GM23248 (cell line): ENCODE measurements at places on chromosomes 3 and 15. TPM values are rescaled to one million over a fixed set of nuclear protein-coding genes. Genes with fewer than 3 reads are reported as not detected.

DNA sequence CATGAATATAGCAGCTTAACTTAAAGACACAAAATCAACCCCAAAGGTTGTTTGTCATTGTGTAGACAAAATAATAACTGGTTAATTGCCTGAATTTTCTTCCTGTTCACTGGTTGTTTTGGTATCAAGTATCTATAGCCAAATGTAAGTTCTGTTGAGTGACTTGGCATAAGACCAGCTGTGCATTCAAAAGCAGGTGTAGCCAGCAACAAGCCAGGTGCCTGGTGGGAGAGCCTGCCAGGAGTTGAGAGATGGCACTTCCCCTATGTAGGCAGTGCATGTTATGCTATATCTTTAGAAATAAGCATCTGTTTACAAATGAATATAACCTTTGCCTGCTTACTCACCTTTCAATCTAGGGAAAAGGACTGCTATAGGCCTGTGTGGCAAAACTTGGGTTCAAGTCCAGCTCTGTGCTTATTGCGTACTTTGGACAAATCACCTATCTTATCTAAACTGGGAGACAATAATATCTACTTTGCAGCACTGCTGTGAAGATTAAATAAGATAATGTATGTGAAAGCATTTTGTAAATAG lies 84.9 kb upstream of the TBL1XR1 start:
- H3K4me1 ChIP-seq: no peaks in the 10 kb centered on the region
- H3K36me3 ChIP-seq: no peaks in the 10 kb centered on the region
- no peak overlapping the region for H3K4me3 ChIP-seq
- no peak for DNase-seq
- no peaks in the 10 kb centered on the region for H3K27me3 ChIP-seq

DNA sequence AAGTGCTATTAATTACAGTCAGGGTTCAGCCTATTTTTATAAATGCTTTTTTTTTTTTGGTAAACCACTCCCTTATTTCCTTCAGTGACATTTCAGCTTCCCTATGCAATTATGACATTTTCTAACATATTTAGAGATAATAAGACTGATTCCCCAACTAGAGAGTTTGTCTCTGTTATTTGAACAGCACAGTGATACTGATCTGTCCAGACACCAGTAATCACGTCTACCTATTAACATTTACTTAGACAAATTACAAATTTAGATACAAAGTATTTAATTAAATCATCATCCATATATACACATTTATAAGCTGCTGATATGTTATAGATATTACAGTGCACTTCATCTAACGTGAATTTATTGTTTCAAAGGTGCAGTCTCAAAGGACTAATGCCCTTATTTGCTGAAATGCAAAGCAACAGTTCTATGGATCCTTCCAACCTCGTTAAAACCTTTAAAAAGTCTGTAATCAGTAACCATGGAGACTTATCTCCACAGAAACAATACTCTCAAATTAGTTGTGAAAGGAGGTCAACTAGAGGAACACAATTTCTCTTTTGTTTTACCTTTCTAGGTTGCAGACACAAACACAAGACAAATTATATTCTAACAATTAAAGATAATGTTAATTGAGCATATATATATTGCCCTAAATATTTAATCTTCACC lies 1531.1 kb downstream of the SI start:
- H3K36me3 ChIP-seq: peaks cover 2% of the 10 kb centered on the region; the same call in 1 of the 2 replicates
- H3K27ac ChIP-seq: no peak overlapping the region
- DNase-seq: no peak
- H3K4me1 ChIP-seq: no peaks in the 10 kb centered on the region
- H3K4me3 ChIP-seq: no peak overlapping the region

DNA sequence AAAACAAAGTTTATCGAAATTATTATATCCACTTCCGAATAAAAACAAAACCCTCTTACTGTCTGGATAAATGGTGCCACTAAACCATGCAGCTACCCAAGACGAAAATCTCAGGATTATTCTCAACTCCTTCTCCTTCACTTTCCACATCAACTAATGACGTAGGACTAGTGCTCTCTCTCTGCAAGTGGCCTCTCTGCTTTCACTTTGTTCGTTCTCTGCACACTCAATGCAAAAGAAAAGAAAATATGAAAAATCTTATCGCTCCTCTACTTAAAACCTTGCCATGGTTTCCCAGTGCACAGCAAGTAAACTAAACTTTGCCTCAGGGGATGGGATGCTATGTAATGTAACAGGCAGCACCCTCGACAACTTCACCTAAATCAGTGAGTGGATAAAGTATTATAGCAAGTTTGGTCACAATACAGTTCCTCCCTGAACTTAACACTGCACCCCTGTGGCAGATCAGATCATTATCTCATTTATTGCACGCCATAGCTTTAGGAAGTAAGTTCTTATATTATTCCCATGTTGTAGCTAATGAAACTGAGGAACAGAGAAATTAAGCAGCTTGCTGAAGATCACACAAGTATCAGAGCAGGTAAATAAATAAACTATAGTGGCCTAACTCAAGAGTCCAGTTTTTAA lies 262.7 kb upstream of the GADL1 start:
- H3K4me1 ChIP-seq: peaks cover 13% of the 10 kb centered on the region
- no peak overlapping the region for H3K4me3 ChIP-seq
- H3K27ac ChIP-seq: no peak overlapping the region
- DNase-seq: no peak

GRCh38 chr15:89776274-89777072 lies at the start of gene MESP2:
Gene MESP2, plus strand, starts transcription at chr15:89776332. Its CDS starts 26 bp downstream, at chr15:89776358.
- H3K4me1 ChIP-seq: peaks cover 8% of the 10 kb centered on the region
- no peaks in the 10 kb centered on the region for H3K36me3 ChIP-seq
- peak; percentile 90 for DNase-seq

DNA sequence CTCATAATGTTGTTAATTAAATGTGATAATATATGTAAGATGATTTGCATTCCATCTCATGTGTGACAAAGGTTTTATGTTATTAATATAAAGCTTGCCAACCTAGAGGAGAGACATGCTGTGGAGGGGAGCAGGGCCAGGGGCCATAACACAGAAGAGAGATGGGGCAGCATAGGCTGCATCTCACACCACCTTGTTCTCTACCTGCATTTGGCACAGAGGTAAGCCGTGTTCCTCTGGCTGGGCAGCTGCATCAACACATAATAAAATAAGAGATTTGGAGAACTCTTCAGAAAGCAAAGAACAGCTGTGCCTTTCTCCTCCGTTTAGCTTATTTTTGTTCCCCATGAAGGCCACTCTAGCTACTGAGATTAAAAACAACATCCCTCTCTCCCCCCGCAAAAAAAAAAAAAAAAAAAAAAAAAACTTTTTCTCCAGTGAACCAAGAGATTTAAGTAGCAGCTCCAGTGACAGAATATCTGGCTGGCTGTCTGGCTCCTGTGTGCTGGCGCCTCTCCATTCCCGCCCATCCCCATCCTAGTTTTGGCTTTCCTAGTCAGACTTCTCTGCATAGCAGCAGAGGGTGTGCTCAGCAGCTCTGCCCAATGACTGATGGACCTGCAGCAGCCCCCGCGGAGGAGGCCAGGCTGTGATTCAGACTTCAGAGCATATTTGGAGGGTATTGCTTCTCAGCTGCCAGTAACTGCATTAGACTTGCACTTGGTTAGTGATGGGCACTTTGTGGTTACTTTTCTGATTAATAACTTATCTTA lies 52.2 kb upstream of the STXBP5L start:
- no peaks in the 10 kb centered on the region for H3K36me3 ChIP-seq
- H3K27me3 ChIP-seq: peaks cover 8% of the 10 kb centered on the region
- no peak overlapping the region for H3K4me3 ChIP-seq
- no peak overlapping the region for H3K27ac ChIP-seq
- peaks cover 27% of the 10 kb centered on the region for H3K4me1 ChIP-seq

- H3K36me3 ChIP-seq: no peaks in the 10 kb centered on the region
- DNase-seq: no peak
- H3K27ac ChIP-seq: no peak overlapping the region
These were observed 45.9 kb upstream of the ALDH1A3 start for GRCh38 chr15:100833417-100834389.

DNA sequence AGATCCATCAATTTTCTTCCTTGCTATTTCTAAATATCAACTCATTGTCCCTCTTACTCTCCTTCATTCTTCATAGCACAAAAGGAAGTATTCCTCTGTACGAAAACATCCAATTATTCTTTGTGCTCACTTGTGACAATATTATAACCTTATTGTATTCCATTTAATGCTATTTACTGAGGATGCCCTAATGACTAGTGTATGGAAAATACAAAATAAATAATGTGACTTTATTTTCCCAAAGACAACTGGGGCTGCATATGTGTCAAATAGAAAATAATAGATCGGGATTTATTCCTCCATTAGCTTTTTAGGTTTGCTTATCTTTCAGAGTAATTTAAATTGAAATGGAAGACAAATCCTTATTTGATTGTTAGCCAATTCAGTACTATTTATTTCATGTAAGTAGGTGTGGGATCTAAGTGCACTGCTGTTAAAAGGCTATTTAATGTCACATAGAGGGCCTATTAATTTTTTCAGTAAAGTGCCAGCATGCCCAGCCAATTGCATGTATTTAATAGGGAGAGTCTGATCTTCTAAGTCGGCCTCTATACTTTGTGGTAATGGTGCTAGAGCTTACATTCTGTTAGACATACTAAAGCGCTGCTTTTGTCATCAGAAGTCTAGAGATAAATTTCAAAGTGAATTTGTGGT lies 329.8 kb downstream of the MCTP2 start:
- H3K36me3 ChIP-seq: no peaks in the 10 kb centered on the region
- H3K4me3 ChIP-seq: no peak overlapping the region
- DNase-seq: no peak
- H3K4me1 ChIP-seq: no peaks in the 10 kb centered on the region
- H3K27ac ChIP-seq: no peak overlapping the region
- H3K27me3 ChIP-seq: no peaks in the 10 kb centered on the region

DNA sequence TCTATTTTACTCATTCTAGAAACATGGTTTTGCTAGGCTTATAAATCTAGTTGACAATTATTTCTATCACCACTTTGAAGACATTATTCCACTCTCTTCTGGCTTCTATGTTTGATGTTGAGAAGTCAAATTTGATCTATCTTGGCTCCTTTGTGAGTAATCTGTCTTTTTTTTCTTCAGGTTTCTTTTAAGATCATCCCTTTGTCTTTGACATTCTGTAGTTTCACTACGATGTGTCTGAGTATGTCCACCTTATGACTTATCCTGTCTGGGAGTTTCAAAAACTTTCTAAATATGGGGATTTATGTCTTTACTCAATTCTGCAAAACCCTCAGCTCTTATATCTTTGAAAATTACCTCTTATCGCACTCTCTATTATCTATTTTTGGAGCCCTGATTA lies 41.0 kb upstream of the TMEM158 start:
- H3K27me3 ChIP-seq: no peaks in the 10 kb centered on the region
- DNase-seq: no peak
- H3K4me1 ChIP-seq: no peaks in the 10 kb centered on the region
- no peak overlapping the region for H3K27ac ChIP-seq
- H3K4me3 ChIP-seq: no peak overlapping the region

DNA sequence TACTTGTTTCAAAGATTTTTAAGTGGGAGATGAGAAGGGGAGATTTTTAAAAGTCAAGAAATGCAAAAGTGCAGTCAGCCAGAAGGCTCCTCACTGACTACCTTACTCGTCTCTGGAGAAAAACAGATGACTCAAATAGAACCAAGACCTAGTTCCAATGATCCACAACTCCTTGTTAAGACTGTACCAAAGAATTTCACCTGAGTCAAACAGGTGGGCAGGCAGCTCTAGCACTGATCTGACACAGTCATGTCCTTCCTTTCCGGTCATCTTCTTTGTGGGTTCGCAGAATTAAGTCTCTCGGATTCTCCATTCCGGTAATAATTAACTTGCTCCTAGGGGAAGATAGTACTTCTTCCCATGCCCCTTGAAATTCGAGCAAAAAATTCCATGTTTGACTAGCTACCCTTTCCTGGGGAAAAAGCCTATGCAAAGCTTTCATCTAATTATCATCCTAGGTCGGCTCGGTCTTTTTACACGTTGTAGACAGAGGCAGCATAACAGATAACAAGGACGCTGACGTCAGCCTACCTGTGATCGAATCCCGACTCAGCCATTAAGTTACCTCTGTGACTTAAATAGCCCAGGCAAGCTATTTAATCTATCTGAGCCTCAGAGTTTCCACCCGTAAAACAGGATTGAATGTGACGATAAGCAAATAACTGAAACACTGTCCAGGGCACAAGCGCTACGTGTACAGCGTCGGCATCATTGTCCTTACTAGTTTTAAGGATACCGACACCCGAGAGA lies 758 bp downstream of the SELENOK start:
- peaks cover 9% of the 10 kb centered on the region; the same call in 1 of the 2 replicates for H3K36me3 ChIP-seq
- peak; percentile 59 for DNase-seq
- H3K27me3 ChIP-seq: no peaks in the 10 kb centered on the region
- peaks cover 11% of the 10 kb centered on the region for H3K4me1 ChIP-seq
- H3K27ac ChIP-seq: peak overlapping the region; percentile 94

- no peaks in the 10 kb centered on the region for H3K36me3 ChIP-seq
- H3K4me3 ChIP-seq: no peak overlapping the region
- H3K27ac ChIP-seq: no peak overlapping the region
- DNase-seq: no peak
These were observed 1273.6 kb upstream of the GBE1 start for GRCh38 chr3:83034806-83035703.

DNA sequence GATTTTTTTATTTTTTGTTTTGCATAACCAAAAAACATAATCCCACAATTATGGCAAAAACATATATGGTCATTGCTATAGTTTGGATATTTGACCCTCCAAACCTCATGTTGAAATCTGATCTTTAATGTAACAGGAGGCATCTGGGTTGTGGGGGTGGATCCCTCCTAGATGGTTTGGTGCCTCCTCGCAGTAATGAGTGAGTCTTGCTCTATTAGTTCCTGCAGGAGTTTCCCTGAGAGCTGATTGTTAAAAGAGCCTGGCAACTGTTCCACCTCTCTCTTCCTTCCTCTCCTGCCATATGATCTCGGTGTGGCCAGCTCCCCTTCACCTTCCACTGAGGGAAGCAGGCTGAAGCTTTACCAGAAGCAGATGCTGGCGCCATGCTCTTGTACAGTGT lies 33.2 kb upstream of the TRIM59 start:
- H3K27ac ChIP-seq: no peak overlapping the region
- no peaks in the 10 kb centered on the region for H3K36me3 ChIP-seq
- no peaks in the 10 kb centered on the region for H3K27me3 ChIP-seq
- H3K4me3 ChIP-seq: no peak overlapping the region
- no peak for DNase-seq

- no peak for DNase-seq
- H3K36me3 ChIP-seq: no peaks in the 10 kb centered on the region
- H3K27me3 ChIP-seq: no peaks in the 10 kb centered on the region
- no peak overlapping the region for H3K4me3 ChIP-seq
- H3K4me1 ChIP-seq: 0 out of 2 replicates have a peak, but pooled peaks cover 3% of the 10 kb centered on the region
These were observed 19.2 kb downstream of the DENND4A start for GRCh38 chr15:65772930-65773329.

SI gene
- not detected in 2 replicates for total RNA-seq

STAC gene
- 10.9 and 16.3 TPM in 2 replicates for total RNA-seq

PPARG gene
- 0.76 TPM in 1 of 2 replicates, not detected in the other for total RNA-seq

IL17RE gene
- 0.51 and 5.5 TPM in 2 replicates for total RNA-seq

ADAMTS7 gene
- total RNA-seq: 2.4 and 4.8 TPM in 2 replicates

FAIM gene
- 12.6 and 13.4 TPM in 2 replicates for total RNA-seq

UPK1B gene
- 0.13 TPM in 1 of 2 replicates, not detected in the other for total RNA-seq
